ENCODE measurements at places on chromosomes 5 and 9. TPM values are rescaled to one million over a fixed set of nuclear protein-coding genes. Genes with fewer than 3 reads are reported as not detected.

Gene PCDHB9
- 3.4 TPM for total RNA-seq

Gene CRHBP
- 9.6 TPM for total RNA-seq

Gene ABLIM3
- total RNA-seq: 0.64 TPM

Gene PPP2R2B
- total RNA-seq: not detected

Gene PKD2L2
- not detected for total RNA-seq

Gene ELL2
- 50.8 TPM for total RNA-seq

Gene SPATA9
- total RNA-seq: 3.0 TPM

Gene KCNN2
- 0.08 TPM for total RNA-seq

Gene HRCT1
- total RNA-seq: 3.7 TPM

Gene SPATA31E1
- total RNA-seq: not detected

Gene FAM81B
- not detected for total RNA-seq

Gene SPEF2
- total RNA-seq: 7.9 TPM

Gene MOB3B
- total RNA-seq: 7.6 TPM

Gene ACSL6
- total RNA-seq: not detected

Gene COL15A1
- 0.81 TPM for total RNA-seq

Gene CDC20B
- total RNA-seq: not detected

Gene IL13
- not detected for total RNA-seq

Gene FGF10
- not detected for total RNA-seq

Gene BTNL3
- total RNA-seq: not detected

Gene MCTP1
- 0.50 TPM for total RNA-seq

Gene CATSPER3
- total RNA-seq: not detected
